ENCODE measurements at places on chromosomes 6 and 20. TPM values are rescaled to one million over a fixed set of nuclear protein-coding genes. Genes with fewer than 3 reads are reported as not detected.

The ME1 gene
- polyA plus RNA-seq: 3.0 TPM

The RAMACL gene
- polyA plus RNA-seq: not detected

The FAM8A1 gene
- 43.1 TPM for polyA plus RNA-seq

The KIF25 gene
- 1.1 TPM for polyA plus RNA-seq

The MEP1A gene
- polyA plus RNA-seq: 0.03 TPM

The FKBP1C gene
- 1.1 TPM for polyA plus RNA-seq
